ENCODE measurements at places on chromosomes 2 and 18. TPM values are rescaled to one million over a fixed set of nuclear protein-coding genes. Genes with fewer than 3 reads are reported as not detected.

- DNase-seq: no peak
Measured at GRCh38 chr2:26575836-26576564, 65.2 kb downstream of the CIB4 start.

GRCh38 chr18:26536032-26536431 is 12.3 kb downstream of the KCTD1 start:
- DNase-seq: no peak

DNA sequence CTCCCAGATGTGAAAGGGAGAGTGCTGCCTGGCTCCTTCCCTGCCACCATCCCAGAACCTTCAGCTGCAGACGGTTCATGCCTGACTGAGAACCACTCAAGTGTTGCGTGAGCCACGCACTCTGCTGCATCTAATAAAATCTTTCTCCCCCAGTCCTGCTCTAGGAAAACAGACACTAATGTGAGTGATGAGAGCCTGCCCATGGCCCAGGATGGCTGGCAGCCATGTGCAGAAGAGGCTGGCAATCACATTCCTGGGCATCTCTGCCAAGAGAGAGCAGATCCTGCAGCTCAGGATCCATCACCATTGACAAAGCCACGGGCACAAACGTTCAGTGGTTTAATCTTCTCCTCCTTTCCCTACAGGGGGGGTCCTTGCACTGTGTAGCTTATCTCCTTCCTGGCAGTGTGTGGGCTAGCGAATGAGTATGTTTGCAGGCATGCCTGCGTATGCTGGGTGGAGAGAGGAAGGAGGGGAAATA is 477.5 kb downstream of the SLC4A3 start:
- DNase-seq: no peak

DNA sequence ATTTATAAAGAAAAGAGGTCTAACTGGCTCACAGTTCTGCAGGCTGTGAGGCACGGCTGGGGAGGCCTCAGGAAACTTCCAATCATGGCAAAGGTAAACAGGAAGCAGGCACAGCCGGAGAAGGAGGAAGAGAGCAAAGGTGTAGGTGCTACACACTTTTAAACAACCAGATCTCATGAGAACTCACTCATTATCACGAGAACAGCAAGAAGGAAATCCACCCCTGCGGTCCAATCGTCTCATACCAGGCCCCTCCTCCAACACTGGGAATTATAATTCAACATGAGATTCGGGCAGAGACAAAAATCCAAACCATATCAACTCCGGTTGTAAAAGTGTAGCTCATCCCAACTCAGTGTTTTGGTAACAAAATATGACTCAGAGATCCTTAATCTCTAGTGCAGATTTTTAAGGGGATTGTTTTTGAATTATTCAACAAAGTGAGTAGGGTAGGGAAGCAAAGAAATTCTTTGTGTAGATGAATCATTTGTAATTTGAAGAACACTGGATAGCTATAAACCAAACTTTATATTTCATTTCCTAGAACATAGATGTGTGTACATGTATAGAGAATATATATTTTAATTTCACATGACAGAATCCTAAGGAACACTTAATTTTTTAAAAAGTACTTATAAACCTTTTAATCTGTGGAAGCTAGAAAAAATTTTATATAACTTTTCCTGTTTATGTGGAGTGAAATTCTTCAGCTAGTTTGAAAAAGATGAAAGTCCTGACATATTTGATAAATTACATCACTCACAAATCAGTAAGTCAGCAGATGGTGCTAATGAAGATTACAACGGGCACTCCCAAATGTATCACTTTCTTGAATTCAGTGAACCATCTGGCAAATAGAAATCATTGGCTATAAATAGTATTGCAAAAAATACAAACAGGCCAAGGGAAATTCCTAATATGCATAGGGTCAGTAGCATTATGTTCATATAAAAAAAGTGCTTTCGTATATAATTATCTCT is 130.1 kb downstream of the OLA1 start:
- no peak for DNase-seq

DNA sequence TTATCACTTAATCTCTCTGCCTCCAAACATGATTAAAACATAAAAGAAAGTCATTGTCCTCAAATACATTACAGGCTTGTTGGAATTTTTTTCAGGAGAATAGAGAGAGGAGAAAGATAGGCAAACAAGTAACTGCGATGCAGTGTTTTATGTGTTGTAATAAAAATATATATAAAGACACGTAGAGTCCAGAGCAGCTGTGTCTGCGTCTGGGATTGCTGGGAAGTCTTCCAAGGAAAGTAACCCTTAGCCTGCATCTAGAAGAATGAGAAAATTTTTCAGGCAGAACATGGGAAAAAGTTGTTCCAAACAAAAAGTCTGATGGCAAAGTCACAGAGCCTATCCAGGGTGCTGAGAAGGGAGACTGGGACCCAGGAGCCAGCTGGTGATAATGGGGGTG is 91.8 kb upstream of the ST6GAL2 start:
- DNase-seq: no peak

GRCh38 chr2:84319581-84319980 is 139.5 kb downstream of the SUCLG1 start:
- no peak for DNase-seq

DNA sequence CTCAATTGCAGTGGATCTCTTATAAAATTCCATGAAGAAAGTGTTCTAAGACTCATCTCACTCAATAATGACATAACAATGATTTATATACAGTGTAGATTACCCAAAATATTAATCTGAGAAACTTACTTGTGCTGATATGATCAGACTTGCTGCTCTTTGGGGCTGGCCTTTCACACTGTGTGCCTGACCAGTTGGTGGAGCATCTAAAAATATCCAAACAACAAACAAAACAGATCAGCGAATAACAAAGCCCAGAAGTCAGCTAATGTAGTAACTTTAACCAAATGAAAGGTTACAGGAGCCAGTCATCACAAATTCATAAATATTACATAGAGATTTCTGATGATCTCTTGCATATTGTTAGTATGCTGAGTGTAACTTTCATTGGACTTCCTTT is 1466.8 kb upstream of the NXPH2 start:
- no peak for DNase-seq

DNA sequence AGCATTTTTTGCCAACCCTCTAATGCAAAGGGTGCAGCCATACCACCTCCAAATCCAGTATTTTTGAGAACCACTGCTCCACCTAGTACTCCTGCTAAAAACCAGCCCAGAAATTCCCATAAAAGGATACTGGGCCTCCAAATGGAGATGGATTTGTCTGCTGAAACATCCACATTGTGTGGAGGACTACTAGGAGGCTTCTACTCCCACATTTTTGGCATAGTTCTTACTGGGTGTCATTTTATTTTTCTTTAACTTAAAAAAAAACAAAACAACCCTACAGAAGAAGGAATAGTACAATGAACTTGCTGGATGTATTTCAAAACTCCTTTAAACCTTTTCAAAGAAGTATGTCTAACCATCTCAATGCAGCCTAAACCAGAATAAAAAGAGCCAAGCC is 219.2 kb downstream of the SRBD1 start:
- no peak for DNase-seq

HIBCH gene
- total RNA-seq: 19.4 TPM

GCKR gene
- 1.8 TPM for total RNA-seq

IL36RN gene
- not detected for total RNA-seq

All from glomerular endothelial cell (primary cell).